ENCODE measurements at places on chromosomes 12 and 14.

GRCh38 chr12:82414044-82414443, 55.7 kb downstream of the METTL25 start:
- no peak for DNase-seq

DNA sequence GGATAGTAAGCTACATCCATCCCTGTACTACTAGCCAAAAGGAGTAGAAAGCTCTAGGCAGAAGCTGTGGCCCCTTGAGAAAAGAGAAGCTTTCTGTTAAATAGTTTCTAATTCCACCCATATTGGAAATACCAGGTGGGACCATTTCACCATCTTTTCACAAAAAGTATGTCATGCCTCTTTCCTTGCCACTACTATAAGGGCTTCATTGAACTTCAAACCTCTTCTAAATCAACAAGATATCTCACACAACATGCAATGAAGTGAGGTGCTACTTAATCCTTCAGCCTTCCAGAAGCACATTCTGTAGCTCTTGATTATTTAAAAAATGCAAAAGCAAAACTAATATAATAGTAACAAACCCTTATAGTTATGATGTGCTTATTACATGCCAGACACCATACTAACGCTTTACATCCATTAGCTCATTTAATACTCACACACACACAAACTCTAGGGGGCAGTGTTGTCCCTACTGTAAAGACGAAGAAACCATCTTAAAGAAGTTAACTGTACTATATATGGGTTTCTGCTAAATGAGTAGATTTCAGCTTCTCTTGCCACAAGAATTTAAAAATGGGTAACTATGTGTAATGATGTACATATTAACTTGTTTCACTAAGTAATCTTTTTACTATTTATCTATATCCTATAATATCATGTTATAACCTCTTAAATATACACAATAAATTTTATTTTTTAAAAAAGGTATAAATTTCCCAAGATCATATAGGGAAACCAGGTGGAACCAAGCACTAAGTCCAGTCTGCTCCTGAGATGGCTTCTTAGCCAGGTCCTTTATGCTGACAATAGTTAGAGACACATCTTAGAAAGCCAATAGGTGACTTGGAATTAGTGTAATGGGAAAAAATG, 124.4 kb downstream of the RPS29 start:
- peak; percentile 68 for DNase-seq

DNA sequence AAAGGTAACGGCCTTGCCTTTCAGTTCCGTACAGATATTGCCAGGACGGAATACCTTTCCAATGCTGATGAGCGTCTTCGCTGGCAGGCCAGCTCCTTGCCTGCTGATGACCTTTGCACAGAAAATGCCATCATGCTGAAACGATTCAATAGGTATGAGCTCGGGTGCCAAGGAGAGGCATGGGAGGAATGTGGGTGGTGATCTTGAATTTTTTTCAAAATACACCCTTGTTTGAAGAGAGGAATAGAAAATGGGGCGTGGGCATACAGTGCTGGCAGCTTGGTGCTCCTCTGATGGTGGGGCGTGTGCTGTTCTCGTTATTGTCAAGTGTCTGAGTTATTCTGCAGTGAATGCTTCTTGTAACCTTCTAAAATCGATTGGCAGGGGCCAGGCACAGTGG, 52.5 kb downstream of the HSP90AA1 start:
- no peak for DNase-seq

DNA sequence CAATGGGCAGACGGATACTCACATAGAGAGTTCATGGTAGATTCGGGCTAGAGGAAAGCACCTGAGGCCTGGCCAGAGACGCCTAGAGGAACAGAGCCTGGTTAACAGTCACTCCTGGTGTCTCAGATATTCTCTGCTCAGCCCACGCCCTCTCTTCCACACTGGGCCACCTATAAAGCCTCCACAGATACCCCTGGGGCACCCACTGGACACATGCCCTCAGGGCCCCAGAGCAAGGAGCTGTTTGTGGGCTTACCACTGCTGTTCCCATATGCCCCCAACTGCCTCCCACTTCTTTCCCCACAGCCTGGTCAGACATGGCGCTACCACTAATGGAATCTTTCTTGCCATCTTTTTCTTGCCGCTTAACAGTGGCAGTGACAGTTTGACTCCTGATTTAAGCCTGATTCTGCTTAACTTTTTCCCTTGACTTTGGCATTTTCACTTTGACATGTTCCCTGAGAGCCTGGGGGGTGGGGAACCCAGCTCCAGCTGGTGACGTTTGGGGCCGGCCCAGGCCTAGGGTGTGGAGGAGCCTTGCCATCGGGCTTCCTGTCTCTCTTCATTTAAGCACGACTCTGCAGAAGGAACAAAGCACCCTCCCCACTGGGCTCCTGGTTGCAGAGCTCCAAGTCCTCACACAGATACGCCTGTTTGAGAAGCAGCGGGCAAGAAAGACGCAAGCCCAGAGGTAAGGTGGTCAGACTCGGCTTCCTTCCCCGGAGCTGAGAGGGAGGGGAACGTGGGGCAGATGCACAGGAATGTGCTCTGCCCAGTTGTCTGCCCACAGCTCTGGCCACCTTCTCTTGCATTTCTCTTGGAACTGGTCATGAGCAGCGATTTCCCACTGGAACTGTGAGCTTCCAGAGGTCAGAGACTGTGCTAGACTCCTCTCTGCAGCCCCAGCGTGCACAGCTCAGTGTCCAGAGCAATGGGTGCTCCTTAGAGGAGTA, at the start of gene CD4:
Gene CD4 (plus strand): TSS at position 557 of the 953 bp plus-strand sequence. CDS start 10,611 bp downstream, outside the sequence.
- peak; percentile 91 for DNase-seq

GRCh38 chr12:124927201-124928094, 13.0 kb upstream of the UBC start:
- DNase-seq, result peak; percentile 97

- no peak for DNase-seq
Measured at GRCh38 chr12:91824991-91825390, 320.7 kb downstream of the BTG1 start.

GRCh38 chr14:21894003-21894897, 220.6 kb upstream of the OR4E1 start:
- DNase-seq, result peak; percentile 67

DNA sequence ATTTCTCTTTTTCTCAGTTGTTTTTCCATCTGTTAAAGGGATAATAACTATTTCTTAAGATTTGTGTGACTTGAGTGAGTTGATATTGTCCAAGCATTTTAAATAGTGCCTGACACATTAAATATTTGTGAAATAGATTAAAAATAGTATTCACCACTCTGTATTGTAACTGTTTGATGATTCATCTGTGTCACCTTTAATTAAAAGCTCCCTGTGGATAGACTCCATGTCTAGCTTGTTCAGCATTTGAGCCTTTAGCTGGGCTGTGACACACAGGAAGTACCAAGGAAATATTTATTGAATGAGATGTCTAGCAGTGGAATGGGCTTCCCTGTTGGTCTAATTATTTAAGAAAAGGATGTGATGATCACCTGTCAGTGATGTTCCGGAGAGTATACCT, 1.8 kb upstream of the GLIPR1L2 start:
- DNase-seq, result no peak

- DNase-seq, result no peak
Measured at GRCh38 chr12:87163122-87163521, 866.1 kb downstream of the C12orf50 start.

- no peak for DNase-seq
Measured at GRCh38 chr12:20063116-20063515, 305.2 kb upstream of the PDE3A start.

- no peak for DNase-seq
Measured at GRCh38 chr14:35959835-35960234, 133.7 kb downstream of the BRMS1L start.

GRCh38 chr12:113796066-113796827, 169.9 kb downstream of the RBM19 start:
- DNase-seq, result no peak

- peak; percentile 9 for DNase-seq
Measured at GRCh38 chr12:121334513-121335343, 17.5 kb downstream of the ANAPC5 start.

GRCh38 chr12:104672501-104673265, 215.9 kb downstream of the CHST11 start:
- DNase-seq, result no peak

GRCh38 chr12:120376934-120377572, 8.1 kb upstream of the MSI1 start:
- no peak for DNase-seq

DNA sequence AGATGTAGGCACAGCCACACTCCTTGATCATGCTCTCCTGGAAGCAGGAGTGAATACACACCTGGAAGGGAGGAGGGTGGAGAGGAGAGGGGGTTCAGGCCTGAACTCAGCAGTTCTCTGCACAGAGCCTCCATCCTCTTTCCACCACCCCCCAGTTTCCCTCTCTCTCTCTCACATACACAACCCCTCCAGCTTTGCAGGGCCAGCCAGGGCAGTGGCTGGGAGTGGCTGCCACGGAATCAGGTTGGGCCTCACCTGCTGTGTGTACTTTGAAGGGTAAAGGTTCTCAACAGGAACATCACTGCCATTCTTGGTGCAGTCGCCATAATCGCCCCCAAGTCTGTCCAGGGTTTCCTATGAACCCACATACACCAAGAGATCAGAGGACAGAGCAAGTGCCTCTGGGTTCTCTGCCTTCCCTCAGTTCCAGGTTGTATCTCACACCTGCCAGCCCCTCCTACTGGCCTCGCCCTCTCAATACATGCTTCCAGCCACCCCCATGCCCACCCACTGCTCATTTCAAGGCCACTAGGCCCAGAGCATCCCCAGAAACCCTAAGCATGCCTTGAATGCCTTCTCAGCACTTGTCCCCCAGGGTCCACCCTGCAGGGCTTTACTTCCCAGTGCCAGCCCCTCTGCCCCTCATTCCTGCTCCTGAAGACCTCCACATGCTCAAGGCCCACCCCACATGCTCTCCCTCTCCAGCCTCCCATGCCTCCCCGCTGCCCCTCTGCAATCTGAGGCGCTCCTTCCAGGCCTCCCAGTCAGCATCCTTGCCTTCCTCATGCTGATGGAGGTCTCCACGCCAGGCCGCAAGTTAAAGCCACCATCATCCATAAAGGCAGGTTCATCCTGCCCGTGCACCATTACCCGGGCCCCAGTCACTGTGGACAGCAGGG, 12.9 kb upstream of the TNFRSF1A start:
- DNase-seq, result no peak

DNA sequence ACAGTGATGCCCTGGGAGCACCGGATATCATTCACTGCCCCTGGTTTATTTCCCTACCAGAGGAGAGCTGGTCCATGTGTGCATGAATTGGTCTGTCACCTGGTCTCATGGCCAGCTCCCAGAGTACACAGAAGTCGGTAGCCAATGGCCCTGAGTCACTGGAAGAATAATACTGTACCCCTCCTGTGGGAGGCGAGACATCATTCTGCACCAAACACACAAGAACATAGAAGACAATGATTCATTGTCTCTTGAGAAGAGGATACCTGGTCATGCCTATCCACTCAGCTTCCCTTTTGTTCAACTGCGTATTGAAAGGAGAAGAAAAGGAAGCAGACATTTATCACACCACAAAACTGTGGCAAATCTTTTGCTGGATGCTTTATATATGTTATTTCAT, 216.2 kb downstream of the DPF3 start:
- DNase-seq, result no peak

- DNase-seq, result no peak
Measured at GRCh38 chr12:123384994-123385376, 1.1 kb downstream of the KMT5A start.

GRCh38 chr12:122140467-122141257, 33.4 kb downstream of the IL31 start:
- no peak for DNase-seq

- no peak for DNase-seq
Measured at GRCh38 chr14:75513911-75514672, 8.2 kb upstream of the BATF start.
